Fibroblast of skin of scalp (primary cell): ENCODE measurements at places on chromosomes 2 and 18.

- no peak for DNase-seq
Measured at GRCh38 chr2:883803-884748, 66.6 kb upstream of the SNTG2 start.

DNA sequence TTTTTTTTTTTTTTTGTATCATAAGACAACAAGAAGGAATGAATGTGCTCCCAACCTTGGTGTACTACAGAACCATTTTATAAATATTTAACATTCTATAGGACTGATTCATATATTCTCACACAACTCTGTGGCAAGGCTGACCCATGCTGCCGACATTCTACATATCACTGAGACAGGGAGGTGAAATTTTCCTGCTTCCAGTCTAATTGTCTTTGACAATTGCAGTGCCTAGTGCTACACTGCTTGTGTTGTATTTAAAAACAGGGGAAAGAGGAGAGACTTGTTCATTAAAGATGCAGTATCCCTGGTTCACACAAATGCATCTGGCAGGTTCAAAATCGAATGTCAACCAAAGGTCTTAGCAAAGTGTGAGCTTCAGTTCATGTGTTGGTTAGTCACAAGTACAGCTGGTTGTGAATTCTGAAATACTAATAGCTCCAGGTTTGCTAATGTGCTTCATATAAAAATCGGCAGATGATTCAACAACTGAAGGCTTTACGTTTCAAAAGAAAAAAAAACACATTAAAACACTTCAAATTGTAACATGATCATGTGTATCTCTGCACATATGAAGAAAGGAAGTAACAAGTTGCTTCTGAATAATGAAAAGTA, 130.8 kb downstream of the FIGN start:
- peak; percentile 85 for DNase-seq

DNA sequence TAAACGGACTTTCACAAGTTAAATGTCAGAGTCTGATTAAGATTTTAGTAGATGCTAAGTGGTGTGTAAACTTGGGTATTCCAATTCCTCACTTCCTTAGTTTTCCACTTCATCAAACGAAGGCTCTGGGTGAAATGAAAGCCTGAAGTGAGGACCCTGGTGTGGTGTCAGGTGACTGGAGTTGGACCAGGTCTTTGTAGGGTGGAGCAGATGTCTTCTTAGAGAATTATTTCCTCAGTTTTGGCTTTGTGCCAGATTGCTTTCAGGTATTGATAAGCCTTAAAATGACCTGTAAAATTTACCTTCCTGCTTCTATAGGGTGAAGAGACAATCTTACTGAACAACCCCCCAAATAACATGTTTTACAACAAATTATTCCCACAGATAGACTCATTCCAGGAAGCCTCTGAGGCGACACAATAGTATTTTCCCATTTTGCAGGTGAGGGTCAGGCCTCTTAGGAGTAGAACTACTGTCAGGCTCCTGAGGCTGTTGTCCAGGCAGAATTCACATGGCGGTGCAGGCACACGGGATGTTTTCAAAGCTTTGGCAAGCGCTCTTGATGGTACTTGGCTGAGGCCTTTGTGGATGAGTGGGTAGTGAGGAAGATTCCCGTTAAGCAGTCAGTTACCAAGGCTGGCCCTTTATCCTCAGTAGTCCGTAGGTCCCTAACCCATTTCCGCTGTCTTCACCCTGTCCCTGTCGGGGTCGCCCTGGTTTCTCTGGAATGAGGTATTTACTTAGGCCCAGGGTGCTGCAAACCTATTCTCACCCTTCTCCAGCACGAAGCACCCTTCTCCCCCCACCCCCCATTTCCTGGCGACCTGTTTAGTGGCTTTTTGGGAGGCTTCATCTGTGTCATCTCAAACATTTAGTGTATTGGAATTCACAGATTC, 6.6 kb downstream of the RPS7 start:
- DNase-seq = no peak

GRCh38 chr2:99389371-99389770, 52.2 kb downstream of the EIF5B start:
- peak; percentile 22 for DNase-seq

GRCh38 chr2:35530615-35531135, 824.9 kb upstream of the CRIM1 start:
- no peak for DNase-seq

DNA sequence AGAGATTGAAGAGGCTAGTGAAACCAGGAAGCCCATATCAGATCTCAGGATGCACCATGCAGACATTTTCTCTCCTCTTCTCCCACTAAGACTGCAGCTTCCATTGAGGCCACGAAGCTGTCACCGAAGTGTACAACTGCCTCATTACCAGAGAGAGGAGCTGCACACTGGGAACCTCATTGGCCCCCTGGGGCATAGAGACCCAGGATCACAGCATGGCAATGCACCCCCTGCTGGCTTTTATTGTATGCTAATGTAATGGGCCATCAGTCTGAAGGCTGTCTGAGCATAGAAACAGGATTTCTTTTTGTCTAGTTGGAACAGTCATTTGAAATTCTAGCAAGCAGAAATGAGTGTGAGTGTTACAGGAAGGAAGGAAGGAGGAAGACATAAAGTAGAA, 861.6 kb upstream of the CELF4 start:
- DNase-seq = no peak

DNA sequence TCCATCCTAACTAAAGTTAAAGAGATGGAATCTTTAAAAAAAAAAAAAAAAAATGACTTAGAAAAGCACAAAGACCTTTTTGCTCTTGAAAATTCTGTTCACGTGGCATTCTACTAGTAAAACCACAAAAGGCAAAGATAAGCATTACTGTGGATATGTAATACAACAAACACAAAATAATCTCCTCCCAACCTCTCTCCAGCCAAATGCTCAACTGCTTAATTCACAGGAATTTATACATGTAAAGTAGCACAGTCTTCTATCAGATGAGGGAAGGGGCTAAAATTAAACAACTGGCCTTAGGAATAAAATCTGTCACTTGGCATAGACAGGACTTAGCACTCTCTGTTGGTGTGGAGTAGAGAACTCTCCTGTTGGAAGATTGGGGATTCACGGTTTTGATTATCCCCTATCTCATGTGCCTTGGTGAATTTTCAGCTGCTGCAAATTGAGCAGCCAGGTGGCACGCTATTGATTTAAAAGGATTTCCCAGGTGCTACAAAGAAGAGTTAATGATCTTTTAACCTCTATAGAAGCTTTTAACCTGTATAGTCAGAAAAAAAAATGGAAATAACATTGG, 57.4 kb downstream of the ATIC start:
- DNase-seq = no peak

DNA sequence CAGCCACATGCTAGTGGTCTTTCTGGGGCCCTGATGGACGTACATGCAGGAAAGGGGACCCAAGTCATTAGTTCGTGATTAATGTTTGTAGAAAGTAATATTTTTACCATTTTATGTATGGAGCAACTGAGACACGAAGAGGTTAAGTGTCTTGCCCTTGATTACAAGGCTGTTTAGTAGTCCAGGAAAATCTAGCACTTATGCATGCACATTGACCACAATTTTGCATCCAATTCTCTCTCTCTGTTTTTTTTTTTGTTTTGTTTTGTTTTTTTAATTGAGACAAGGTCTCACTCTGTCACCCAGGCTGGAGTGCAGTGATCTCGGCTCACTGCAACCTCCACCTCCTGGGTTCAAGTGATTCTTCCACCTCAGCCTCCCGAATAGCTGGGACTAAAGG, 8.3 kb upstream of the GATA6 start:
- DNase-seq = no peak

DNA sequence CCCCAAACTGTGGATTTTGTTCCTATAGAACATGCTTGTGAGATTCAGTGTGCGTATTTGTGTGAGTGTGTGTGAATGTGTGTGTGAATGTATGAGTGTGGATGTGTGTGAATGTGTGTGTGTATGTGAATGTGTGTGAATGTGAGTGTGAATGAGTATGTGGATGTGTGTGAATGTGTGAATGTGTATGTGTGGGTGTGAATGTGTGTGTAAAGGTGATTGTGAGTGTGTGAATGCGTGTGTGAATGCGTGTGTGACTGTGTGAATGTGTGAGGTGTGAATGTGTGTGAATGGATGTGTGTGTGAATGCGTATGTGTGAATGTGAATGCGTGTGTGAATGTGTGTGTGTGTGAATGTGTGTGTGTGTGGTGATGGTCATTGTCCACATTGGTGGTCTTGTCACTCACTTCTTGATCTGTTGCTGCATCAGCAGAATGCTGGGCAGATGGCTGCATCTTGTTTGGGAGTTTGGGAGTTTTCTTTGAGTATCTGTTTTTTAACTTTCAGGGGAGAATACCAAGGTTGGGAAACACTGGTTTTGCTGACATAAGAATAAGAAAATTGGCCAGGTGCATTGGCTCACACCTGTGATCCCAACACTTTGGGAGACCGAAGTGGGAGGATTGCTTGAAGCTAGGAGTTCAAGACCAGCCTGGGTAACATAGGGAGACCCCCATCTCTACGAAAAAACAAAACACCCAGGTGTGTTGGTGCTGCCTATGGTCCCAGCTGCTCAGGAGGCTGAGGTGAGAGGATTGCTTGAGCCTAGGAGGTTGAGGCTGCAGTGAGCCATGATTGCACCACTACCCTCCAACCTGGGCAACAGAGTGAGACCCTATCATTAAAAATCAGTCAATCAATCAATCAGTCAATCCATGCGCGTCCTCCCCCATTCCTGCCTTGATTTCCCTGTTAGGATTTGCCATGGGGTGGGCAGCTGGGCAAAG, 18.2 kb downstream of the AGAP1 start:
- DNase-seq = no peak

DNA sequence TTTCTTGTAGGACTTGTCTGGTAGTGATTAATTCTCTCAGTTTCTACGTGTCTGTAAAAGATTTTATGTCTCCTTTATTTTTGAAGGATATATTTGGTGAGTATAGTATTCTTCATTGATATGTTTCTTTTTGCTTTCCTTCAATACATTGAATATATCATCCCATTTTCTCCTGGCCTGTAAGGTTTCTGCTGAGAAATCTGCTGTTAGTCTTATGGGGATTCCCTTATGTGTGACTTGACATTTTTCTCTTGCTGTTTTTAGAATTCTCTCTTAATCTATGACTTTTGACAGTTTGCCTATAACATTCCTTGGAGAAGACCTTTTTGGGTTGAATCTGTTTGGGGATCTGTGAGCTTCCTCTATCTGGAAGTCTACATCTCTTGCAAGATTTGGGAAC, 281.0 kb upstream of the MEIS1 start:
- no peak for DNase-seq

- DNase-seq = no peak
Measured at GRCh38 chr2:26679867-26680266, 12.7 kb upstream of the KCNK3 start.

DNA sequence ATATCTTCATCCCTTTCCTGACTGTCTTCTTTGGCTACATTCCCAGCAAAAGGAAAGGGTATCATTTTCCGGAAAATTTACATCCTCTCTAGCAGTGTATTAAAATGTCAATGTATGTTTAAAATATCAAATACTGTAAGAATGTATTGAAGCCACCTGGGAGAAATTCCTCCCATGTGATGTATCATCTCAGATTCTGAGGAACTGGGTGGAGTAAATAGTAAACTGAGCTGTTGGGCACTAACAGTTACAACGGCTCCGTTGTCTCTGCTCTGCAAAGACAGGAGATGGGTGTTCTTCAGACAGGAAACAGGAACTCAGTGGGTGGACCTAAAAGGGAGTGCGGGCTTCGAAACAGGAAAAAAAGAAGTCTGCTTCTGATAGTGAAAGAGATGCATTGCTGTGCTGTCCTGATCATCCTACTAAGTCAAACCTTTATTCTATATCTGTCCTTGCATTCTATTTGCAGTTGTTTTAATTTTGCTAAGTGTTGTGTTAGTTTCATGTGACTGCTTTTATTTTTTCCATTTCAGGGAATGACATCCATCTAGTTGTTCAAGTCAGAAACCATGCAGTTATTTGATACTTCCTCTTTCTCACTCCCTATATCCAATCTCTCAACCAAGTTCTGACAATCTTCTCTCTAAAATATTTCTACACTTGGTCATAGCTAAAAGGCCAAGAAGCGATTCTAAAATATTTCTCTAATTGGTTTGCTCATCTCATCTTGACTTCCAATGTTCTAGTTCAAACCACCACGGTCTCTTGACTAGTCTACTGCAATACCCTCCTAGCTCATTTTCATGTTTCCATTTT, 19.4 kb downstream of the DOK1 start:
- DNase-seq = peak; percentile 66

GRCh38 chr2:203909261-203909967, 27.1 kb upstream of the ICOS start:
- DNase-seq = peak; percentile 77

DNA sequence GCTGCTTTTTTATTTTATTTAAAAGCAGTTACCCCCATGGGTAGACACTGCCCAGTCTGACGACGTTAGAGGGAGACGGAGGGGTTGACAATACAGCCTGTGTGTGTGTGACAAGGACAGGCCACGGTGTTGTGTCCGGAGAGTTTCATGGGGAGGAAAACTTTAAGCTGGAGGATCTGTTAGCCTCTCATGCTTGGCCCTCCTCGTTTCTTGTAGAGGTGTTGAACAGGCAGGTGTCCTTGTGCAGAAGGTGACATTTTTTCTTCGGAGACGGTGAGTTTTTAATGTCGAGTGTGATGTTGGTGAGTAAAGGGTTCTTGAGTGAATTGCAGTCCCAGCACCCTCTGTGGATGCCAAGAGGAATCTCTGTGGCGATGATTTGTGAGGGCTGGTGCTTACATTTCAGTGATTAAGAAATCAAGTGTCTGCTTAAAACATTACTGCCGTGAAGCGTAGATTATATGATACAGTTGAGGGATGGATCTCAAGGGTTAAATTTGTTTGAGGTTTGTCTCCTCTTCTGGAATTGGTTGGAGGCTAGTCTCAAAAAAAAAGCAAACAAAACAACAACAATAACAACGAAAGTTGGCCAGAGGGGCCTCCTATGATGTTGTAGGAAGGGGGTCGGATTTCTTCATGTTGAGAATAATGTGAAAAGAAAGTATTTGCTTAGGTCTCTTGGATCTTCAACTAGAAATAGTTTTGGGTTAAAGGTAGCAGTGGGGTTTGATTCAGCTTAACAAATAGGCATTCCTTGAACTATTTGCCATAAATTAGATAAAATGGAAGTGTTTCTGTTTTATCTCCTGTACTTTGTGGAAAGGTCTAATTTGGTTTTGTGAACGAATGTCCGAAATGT, 1.6 kb downstream of the NCOA1 start:
- DNase-seq = peak; percentile 38

- DNase-seq = peak; percentile 34
Measured at GRCh38 chr2:160353166-160353565, 140.4 kb downstream of the RBMS1 start.
